ENCODE measurements at places on chromosomes 12 and 14. TPM values are rescaled to one million over a fixed set of nuclear protein-coding genes. Genes with fewer than 3 reads are reported as not detected.

UBR7 gene
- total RNA-seq: 27.5 TPM

MYO1H gene
- total RNA-seq: not detected

BICDL1 gene
- 0.83 TPM for total RNA-seq

TEX52 gene
- total RNA-seq: not detected

All from esophagus muscularis mucosa (tissue), 4 donors.